Right renal pelvis (tissue), 4 donors: ENCODE measurements at places on chromosomes 12 and 14. TPM values are rescaled to one million over a fixed set of nuclear protein-coding genes. Genes with fewer than 3 reads are reported as not detected.

The CBX5 gene
- 136 TPM for polyA plus RNA-seq

The PLXNC1 gene
- polyA plus RNA-seq, result 9.0 TPM

The TCTN1 gene
- polyA plus RNA-seq, result 102 TPM

The DTX3 gene
- polyA plus RNA-seq, result 55.8 TPM

GRCh38 chr12:69170293-69170692, 69.1 kb upstream of the CPSF6 start:
- DNase-seq, result no peak

DNA sequence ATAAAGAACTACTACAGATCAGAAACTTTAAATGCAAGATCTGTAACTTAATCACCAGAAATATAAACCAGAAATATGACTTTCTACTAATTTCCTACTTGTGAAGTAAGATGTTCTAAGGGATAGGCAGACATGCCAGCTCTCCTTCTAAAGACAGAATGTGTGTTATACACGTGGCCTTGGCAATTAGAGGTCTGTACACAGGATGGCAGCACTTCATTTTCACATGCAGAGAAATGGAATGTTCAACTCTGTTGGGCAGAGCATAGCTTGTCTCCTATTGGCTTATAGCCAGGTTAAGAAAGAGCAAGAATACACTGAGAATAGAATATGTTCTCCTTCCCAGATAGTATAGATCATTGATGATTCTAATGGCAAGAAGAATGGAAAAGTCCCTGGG, 403.8 kb downstream of the DAD1 start:
- DNase-seq, result no peak

DNA sequence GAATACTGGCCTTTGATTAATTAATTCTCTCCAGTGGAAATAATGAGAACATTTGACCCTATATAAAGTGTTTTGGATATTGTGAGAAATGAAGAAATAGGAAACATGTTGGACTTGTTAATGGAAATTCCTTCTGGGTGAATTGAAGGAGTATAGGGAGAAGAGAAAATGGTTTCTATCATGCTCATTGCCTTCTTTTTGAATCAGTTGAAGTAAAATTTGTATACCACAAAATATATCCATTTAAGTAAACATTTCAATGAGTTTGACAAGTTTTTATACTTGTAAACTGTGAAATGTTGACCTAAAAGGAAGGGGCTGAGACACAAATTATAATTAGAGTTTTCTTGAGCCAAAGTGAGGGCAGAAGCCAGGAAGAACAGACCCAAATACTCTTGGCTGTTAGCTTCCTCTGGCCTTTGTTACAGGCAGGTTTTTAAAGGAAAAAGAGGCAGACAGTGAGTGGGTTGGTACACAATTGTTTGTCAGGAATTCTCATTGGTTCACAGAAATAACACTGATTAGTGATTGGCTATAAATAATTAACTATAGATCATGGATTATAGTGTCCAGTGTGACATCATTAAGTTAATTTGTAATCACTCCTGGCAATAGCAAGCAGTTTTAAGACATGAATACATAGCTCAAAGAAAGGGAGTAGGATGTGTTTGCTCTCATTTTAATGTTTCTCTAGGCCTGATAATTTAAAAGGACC, 826 bp downstream of the ZNF705A start:
- DNase-seq, result no peak

GRCh38 chr12:71645268-71645667, 18.4 kb downstream of the ZFC3H1 start:
- no peak for DNase-seq

GRCh38 chr14:76264384-76264783, 111.6 kb upstream of the ESRRB start:
- no peak for DNase-seq

- DNase-seq, result no peak
Measured at GRCh38 chr14:71380271-71380670, 473.0 kb downstream of the PCNX1 start.

- no peak for DNase-seq
Measured at GRCh38 chr14:92737206-92737605, 11.2 kb downstream of the LGMN start.

GRCh38 chr12:59429766-59430165, 166.1 kb upstream of the SLC16A7 start:
- DNase-seq, result no peak

DNA sequence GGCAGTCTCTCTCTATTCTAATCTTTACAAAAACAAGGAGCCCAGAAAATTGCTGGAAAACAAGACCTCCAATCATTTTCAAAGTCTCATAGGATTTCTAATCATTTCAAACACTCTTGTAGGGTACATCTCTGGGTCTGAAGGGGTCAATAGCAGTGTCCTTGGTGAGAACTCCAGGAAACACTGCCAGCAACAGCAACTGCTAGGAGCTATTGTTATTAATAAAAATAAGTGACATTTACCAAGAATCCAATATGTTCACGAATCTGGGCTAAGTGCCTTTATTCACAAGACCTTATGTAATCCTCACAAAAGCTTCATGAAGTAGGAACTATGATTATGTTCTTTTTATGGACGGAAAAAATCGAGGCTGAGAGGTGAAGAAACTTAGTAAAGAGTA, 72.8 kb downstream of the TTC7B start:
- no peak for DNase-seq

GRCh38 chr14:59688224-59689170, 111.9 kb upstream of the CCDC175 start:
- DNase-seq, result peak; percentile 18

DNA sequence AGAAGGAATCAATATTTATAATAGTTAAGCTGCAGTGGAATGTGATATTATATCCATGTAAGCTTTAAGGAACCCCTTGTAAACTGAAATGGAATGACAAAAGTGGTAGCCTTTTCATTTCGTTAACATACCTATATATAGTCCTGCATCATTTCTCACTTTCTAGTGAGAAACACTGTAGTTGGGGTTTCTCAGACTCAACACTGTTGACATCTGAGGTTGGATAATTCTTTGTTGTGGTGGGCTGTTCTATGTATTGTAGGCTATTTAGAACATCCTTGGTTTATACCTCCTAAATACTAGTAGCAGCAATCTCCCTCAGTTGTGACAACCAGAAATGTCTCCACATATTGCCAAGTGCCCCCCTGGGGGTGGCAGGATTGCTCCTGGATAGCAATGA, 79.1 kb downstream of the RAD52 start:
- no peak for DNase-seq

DNA sequence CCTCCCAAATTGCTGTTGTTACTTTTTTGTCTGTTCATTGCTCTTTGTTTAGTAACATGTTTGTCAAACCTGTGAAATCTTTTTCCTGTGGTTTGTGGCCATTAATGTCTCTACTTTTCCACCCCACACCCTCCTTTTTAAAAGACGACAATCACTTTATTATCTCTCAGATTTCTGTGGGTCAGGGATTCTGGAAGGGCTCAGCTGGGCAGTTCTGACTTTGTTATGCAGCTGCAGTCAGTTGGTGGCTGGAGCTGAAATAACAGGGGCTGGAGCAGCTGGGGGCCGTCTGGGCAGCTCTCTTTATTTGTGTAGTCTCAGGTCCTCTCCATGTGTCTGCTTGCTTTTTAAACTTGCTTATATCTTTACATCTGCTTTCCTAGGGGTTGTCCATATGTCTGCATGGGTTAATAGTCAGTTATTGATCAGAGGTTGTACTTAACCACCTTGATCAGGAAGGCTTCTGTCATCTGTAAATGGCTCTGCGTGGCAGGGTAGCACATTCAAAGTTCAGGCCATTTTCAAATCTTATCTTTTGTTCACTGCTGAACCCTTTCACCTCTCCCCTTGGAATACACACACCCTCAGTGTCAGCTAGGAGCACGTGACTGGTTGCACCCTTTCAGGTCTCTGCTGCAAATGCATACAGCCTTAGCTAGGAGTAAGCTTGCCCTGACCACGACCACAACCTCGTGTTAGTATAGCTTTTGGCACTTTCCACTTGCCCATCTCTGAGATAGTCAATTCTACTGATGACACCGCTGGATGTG, 27.9 kb downstream of the BORCS5 start:
- DNase-seq, result no peak

DNA sequence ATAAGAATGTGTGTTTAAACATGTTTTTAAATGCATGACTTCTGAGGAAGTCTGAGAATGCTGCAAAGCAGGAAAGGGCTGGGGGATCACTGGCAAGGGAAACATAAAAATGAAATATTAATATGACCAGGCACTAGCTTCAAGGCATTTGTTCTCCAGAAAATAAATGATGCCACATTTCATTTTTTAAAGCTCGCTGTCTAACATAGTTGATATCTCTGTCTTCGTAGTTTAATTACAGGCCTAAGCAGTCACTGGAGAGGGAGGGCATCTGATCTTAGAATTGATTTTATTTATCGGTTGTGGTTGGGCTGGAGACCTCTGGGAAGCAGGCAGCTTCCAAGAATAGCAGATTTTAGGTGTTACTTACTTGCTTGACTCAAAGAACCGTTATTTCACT, 87.5 kb downstream of the TBC1D30 start:
- DNase-seq, result no peak

- DNase-seq, result no peak
Measured at GRCh38 chr12:100141666-100141997, 1.0 kb downstream of the BLTP3B start.

- DNase-seq, result no peak
Measured at GRCh38 chr14:51780741-51781140, 79.7 kb upstream of the GNG2 start.

DNA sequence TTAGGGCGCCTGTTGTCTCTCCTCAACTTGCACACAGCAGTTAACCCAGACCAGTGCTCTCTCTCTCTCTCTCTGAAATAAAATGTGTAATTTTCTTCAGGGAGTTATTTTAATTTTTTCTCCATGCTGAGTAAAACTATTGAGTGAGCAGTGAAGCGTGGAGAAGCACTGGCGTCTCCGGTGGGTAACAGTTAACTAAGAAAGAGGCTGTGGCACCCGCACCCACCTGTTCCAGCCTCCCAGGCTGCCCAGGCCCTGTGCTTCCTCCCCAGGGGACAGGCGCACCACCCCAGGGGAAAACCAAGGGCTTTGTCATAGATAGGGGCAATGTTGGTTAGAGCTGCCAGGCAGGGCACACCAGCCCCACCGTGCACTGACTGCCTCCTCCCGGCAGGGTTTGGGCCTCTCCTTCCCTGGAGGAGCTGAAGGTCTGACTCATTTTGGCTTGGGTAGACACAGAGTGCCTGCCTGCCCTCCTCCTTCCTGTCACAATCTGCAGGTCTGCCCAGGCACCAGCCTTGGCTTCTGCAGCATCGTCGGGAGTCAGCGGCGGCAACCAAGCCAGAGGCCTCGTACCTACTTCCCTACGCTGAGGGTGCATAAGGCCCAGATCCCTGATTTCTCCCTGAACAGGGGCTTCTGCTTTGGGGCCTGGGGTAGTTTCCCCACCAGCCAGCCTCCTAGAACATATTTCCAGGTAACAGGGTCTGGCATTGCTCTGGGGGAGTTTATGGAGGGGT, 3.9 kb downstream of the HOXC5 start:
- no peak for DNase-seq

DNA sequence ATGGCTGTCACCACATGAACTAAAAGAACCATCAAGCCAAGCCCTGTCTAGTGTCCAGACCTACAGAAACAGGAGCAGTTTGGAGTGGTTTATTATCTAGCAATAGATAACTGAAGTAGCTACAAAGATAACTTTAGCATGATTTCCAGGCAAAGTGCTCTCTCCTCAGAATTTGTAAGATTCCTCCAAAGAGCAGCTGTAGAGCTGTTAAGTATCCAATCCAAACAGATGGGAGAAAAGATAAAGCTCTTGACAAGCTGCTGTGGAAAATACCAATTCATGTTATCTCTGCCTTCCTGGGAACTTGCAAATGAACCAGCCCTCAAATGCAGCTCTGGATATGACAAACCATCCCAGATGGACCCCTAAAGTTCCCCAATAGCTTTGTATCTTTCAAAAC, 78.9 kb upstream of the RESF1 start:
- DNase-seq, result no peak
